ENCODE measurements at places on chromosomes 7 and 10.
A peak's percentile ranks its signal among the peaks of the same experiment; 100 is the strongest.

- DNase-seq = no peak
These were observed 97.7 kb upstream of the EGFR start for GRCh38 chr7:54921116-54921515.

GRCh38 chr7:30751696-30752273 lies at the start of gene INMT:
Gene INMT (plus strand): TSS chr7:30752135. CDS start chr7:30752151, 16 bp downstream.
- DNase-seq = no peak

DNA sequence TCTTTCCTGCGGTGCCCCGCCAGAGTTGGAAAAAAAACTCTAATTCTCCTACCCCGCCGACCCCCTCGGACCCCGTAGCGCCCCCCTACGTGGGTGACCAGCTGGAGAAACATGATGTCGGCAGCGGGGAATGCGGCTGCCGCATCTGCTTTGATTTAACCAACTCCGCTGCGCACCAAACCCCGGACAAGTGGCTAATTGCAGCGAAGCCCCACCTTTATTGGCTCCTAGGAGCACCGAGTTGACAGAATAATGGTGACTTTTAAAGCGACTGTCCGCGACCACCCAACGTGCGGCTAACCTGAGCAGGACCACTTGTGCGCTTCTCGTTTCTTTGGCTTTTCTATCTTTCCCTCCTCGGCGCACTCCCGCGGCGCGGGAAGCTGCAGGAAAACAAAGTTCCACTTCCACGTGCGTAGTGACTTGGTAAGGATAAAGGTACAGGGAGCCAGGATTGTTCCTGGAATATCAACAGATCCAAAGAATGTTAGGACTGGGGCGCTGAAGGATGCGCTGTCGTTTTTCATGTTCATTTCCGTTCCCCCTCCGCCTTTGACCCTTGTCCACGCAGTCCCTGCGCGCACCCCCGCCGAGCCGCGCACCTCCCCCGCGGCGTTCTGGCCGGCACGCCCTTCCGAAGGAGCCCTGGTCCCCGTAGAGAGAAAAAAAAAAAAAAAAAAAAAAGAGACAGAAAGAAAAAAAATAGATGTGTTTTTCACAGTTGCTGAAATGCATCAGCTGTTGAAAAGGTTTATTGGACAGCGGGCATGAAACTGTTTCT lies 1.4 kb downstream of the WNT16 start:
- DNase-seq = peak; percentile 44

DNA sequence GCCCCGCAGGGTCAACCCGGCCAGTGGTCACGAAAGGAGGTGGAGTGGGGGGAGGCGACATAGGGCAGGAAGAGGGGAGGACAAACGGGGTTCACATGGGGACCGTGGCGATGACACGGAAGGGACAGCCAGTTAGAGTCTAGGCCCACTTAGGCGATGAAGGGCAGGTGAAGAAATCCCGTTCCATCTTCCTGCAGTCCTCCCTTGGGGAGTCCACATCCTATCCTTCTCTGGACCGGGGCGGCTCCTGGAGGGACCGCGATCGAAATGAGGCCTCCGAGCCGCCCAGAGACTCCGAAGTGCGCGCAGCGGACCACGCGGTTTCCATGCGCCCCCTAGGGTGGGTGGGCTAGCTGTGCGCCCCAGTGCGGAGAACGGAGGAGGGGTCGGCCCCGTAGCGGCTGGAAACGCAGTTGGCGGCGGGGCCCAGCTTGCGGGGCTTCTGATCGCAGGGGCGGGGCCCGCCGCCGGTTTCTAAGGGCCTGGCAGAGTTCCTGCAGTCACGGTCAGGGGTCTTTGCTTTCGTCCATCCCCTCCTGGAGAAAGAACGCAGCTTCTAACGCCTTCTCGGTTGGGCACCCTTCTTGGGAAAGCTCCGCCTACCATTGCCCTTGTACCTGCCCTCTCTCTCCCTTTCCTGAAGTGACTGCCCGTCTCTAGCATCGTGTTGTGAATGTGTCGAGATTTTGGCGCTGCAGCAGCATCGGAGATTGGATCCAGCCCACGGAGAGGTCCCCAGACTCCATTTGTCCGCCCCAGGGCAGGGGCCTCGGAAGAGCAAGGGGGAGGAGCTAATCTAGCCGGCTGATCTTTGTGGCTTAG lies 17.9 kb upstream of the TMEM225B start:
- DNase-seq = peak; percentile 54

DNA sequence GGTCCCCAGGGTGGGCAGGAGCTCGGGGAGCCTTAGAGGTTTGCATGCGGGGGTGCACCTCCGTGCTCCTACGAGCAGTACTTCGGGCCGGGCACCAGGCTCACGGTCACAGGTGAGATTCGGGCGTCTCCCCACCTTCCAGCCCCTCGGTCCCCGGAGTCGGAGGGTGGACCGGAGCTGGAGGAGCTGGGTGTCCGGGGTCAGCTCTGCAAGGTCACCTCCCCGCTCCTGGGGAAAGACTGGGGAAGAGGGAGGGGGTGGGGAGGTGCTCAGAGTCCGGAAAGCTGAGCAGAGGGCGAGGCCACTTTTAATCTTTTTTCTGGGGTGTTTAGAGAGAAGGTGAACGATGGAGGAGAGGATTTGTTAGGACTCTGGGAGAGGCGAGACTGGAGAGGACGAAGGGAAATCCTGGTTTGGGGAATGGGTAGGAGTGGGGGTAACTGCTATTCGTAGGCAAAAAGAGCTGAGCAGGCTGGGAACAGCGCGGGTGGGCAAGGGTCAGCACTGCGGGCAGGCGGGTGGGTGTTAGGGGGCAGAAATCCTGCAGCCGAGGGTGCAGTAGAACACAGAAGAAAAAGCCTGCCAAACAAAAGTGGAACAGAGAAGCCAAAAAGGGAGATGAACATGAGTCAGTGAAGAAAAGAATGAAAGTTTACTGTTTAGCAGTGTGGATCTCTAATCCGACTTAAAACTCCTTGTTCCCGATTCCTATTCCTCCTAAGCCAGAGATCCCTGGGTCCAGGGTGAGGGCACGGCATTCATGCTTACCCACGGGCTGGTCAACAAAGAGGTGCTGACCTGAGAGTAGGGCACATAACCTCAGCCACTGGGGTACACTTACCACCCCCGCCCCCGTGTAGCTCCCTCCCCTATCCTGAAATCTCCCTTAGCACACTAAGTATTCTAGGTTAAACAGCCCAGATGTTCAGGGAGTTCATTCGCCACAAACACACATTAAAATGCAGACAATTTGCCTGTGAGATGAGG lies 26.9 kb downstream of the PRSS2 start:
- no peak for DNase-seq

DNA sequence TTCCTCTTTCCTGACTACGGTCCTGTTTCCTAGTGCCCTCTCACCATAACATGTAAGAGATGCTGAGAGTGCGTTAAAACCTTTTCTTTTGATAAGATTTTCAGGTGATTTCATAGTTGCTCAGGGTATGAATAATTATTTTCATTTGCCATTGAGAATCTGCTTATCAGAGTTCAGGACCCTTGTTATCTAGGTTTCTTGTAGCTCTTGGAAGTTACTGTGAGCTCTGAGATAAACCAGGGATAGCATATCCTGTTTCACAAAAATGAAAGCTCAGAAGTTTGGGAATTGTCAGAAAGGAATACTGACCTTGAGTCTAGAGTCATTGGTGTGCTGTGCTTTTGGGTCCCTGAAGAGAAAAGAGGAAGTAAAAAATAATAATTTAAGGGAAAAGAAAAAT lies 76.8 kb upstream of the PRKG1 start:
- no peak for DNase-seq

- DNase-seq = no peak
These were observed 61.7 kb downstream of the MAP3K8 start for GRCh38 chr10:30495687-30496086.

GRCh38 chr10:79452174-79452611 lies 6.8 kb upstream of the ZCCHC24 start:
- no peak for DNase-seq

DNA sequence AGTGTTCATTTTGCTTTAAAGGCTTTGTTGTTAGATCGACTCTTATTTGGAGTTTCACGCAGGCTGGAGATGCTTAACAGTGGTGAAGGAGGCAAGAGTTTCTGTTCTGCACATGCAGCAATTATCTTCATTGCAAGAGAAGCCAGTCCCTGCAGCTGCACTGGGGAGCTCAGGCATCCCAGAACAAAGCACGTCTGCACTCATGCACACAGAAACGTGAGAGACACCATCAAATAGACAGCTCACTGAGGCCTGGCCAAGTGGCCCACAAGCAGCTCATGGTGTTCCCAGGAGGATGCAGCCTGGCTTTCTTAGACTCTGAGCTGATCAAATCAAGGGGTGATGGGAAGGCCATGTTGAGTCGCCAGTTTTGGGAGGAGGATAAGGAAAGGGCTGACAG lies 246.1 kb downstream of the CREB5 start:
- no peak for DNase-seq

- DNase-seq = peak; percentile 61
These were observed 325.5 kb upstream of the C7orf33 start for GRCh38 chr7:148264933-148265557.

- no peak for DNase-seq
These were observed 116.0 kb downstream of the LARP4B start for GRCh38 chr10:815338-816090.

- no peak for DNase-seq
These were observed 17.1 kb upstream of the GTPBP4 start for GRCh38 chr10:971150-971542.

DNA sequence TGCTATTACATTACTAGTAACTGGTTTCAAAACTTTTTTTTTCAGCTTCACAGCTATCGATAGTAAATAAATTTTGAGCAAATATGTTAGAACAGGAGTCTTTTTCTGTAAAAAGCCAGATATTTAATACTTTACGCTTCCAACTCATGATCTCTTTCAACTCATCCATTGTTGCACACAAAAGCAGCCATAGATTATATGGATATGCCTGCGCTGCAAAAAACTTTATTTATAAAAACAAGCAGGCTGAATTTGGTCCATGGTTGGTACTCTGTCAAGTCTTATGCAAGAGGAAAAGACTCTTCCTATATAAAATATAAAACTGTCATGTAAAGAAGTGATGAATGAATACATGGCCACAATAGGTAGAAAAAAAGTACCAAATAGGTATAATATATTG lies 31.1 kb downstream of the WASL start:
- no peak for DNase-seq

DNA sequence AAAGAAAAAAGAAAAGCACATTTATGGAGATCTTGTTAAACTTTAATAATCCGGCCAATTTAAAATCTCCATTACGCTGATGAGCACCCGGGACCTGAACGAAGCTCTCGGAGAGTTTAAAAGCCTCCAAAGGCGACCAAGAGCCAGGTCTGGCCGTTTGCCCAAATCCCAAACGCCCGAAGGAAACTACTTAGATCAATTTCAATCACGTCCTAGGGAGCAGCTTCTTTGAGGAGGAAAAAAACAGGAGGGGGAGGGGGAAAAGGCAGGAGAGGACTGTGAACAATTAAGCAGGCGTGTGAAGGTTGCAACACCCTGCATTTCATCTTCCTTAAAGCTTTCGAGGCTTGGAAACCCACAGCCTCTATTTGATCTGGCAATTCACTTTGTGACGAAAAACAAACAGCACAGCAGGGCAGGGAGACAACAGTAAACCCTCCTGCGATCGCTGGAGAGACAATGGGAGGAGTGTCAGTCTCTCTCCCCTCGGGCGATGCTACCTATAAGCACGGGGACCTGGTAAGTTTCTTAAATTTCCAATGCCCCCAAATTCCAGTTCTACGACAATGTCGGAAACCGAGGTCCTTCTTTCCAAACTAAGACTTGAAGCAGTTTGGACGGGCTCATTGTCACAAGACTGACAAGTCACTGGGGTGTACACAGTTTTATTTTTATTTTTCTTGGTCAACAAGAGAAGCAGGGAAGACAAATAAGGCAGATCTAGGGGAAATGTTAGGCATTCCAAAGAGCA lies 1.2 kb downstream of the KLF6 start:
- DNase-seq = no peak

- DNase-seq = no peak
These were observed 21.8 kb downstream of the RNF133 start for GRCh38 chr7:122677149-122677548.

DNA sequence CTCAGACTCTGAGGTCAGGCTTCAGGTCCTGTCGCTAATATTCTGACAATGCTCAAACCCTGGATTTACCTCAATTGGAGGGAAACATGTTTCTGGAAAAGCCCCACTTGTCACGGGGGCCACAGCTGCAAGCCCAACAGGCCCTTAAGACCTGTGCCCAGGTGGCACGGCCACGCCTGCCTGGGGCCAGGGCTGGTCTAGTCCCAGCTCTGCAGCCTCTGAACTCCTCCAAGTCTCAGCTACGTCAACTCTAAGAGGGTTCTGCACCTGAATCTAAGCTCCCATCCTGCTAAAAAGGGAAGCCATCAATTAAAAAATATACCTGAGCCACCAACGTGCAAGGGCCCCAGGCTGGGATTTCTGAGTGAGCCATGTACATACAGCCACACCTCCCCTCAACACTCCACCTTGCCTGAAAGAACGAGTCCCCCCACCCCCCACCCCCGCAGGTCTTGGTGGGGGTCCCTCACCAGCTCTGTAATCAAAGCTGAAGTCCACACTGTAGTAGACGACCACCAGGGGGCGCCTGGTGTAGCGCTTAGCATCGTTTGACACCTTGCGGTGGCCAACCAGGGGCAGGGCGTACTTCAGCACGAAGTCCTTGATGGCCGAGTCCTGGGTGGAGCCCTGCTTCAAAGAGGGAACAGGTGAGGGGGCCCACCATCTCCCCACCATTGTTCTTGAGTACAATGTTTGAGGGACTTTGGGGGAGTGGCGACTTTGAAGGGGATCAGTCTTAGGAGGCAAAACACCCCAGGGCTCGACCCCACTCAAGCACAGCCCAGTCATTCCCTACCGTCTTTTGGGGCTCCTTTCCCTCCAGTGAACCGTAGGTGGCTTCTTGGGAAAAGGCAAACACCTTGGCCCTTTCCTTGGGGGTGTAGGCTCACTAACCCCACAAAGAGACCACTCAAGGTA lies 22.6 kb downstream of the PDIA4 start:
- peak; percentile 86 for DNase-seq

DNA sequence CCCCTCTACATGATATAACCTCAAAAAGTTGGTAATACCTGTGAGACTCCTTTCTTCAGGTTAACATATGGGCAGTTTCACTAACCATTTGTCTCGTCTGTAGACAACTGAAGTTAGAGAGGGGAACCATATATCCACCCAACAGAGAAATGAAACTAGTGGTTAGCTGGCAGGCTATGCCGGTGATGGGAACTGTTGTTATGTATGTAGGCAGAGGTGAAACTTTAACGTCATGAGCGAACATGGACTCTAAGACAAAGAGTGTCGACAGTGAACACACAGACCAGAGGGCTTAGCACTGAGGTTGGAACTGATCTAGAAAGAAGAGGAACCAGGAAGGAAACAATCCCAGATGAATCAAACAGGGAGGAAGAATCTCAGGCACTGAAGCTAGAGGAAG lies 112.4 kb downstream of the ELMO1 start:
- DNase-seq = peak; percentile 75

DNA sequence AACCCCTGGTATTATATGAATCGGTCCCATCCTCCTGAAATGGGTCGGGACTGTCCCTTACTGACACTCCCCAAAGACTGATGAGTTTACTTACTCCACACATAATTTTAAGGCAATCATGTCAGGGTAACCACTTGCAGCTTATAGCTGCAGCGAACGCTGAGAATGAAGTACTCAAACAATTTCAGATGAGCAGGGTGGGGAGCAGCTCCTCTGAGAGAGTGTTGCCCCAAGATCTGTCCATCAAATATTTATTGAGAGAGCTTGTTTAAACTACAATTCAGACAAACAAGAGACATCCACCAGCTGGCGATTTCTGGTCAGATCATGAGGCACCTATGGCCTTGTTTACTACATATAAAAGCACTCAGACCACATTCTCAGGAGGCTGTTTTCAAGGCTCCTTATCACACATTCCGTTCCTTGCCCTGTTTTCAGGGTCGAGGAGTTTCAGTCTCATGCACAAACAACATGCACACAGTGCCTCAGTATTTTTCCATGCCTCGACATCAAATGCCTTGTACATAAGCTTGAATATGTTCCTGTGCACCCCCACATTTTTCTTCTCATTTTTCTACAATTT lies 80.1 kb downstream of the THSD7A start:
- DNase-seq = no peak

GRCh38 chr7:87574630-87575029 lies 26.1 kb downstream of the ABCB1 start:
- DNase-seq = peak; percentile 25
